ENCODE measurements at places on chromosomes 6 and 20.
A peak's percentile ranks its signal among the peaks of the same experiment; 100 is the strongest.

DNA sequence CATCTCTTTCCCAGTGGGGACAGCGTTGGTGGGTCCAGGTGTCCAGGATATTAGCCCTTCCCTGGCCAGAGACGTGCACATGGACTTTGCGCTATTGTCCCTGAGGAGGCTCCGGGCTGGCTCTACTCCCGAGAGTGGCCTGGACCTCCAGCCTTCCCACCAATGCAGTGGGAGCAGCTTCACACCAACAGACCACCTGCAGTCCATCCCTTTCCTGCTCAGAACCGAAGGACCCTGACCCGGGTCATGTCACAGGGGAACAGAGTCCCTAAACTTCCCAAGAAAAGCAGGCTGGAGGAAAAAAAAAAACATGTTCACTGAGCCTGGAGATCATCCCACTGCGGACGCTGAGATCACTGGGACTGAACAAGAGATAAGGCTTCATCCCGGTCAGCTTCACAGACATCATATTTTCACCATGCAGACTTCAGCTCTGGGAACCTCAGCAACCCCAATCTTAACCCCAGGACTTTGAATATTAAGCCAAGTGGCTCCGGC is 18.3 kb downstream of the ZMYND8 start:
- no peak for DNase-seq

DNA sequence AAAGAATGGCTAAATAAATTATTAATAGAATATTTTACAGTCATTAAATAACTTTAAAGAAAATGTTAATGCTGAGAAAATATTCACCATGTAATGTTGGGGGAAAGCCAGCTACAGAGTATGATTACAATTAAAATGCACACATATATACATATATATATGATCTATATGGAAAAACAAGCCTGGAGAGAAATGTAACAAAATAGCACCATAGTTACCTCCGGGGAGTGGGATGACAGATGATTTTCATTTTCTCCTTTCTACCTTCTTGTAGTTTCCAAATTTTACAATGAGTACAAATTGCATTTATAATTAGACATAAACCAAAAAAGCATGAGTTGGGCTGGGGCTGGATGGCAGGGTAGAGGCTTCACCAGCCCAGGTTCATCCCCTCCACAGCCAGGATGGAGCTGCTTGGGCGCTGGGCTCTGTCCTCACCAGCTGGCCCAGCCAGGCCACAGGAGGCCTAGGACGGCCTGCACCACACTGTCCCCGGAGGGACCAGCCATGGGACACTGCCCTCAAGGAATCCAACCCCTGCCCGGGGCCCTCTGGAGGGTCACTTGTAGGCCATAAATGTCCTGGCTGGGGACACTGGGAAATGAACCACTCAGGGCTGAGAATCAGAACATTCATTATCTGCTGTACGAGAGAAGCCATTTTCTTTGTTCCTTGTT is 10.3 kb downstream of the C20orf203 start:
- no peak for DNase-seq

- DNase-seq: peak; percentile 32
These were observed 4.1 kb downstream of the RBM38 start for GRCh38 chr20:57395111-57395966.

DNA sequence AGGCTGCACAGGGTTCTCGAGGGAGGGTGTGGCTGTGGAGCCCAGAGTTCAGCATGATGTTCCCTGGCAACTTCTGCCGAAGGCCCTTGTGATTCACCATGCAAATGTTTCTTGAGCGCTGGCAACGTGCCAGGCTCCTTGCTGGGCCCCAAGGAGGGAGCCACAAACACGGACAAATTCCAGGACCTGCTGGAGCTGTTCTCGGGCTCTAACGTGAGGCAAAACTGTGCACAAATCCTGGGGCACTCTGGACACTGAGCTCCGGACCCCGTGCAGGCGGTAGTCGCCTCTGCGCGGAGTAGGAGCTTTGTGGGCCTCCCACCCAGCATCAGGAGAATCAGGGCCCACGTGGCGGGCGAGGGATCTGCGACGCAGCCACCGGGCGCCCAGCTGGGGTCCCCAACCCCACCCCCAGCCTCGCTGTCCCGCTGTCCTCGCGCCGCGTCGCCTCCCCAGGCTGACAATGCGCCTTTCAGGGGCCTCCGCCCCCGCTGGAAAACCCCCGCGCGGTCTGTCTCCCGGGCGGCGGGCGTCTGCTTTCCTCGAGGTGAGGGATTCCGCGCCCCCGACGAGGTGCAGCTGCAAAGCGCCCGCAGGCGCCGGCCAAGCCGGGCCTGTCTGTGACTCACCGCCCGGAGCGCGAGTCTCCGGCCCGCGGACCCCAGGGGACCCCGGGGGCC is 31.7 kb upstream of the SCUBE3 start:
- DNase-seq: no peak

DNA sequence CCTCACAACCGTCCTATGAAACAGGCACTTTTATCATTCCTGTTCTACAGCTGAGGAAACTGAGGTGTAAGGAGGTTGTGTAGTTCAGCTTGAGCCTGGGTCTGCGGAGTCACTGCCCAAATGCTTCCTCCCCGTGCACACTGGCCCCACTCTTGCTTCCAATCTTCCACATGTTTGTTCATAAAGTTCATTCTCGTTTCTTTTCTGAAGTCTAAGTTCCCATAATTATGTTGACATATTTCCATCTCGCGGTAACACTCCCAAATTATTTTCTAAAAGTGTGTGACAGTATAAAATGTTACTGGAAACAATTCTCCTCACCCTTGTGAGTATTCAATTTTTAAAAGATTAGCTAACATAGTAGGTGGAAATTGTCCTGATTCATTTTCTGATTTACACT is 106.9 kb downstream of the SLC22A3 start:
- DNase-seq: no peak

DNA sequence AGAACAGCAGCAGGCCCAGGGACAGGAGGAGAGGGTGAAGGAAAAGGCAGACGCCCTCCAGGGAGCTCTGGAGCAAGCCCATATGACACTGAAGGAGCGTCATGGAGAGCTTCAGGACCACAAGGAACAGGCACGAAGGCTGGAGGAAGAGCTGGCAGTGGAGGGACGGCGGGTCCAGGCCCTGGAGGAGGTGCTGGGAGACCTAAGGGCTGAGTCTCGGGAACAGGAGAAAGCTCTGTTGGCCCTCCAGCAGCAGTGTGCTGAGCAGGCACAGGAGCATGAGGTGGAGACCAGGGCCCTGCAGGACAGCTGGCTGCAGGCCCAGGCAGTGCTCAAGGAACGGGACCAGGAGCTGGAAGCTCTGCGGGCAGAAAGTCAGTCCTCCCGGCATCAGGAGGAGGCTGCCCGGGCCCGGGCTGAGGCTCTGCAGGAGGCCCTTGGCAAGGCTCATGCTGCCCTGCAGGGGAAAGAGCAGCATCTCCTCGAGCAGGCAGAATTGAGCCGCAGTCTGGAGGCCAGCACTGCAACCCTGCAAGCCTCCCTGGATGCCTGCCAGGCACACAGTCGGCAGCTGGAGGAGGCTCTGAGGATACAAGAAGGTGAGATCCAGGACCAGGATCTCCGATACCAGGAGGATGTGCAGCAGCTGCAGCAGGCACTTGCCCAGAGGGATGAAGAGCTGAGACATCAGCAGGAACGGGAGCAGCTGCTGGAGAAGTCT is 25.5 kb downstream of the C20orf173 start:
- no peak for DNase-seq

Measured in endothelial cell (in vitro differentiated cells).